ENCODE measurements at places on chromosomes 7 and 10.

- no peak for DNase-seq
These were observed 508.2 kb downstream of the ZWINT start for GRCh38 chr10:55852900-55853299.

GRCh38 chr10:123906884-123907652 is 15.5 kb upstream of the CPXM2 start:
- DNase-seq: no peak

- no peak for DNase-seq
These were observed 601.8 kb downstream of the GATA3 start for GRCh38 chr10:8656261-8656660.

- DNase-seq: no peak
These were observed 551.4 kb upstream of the MGMT start for GRCh38 chr10:128915630-128916029.

DNA sequence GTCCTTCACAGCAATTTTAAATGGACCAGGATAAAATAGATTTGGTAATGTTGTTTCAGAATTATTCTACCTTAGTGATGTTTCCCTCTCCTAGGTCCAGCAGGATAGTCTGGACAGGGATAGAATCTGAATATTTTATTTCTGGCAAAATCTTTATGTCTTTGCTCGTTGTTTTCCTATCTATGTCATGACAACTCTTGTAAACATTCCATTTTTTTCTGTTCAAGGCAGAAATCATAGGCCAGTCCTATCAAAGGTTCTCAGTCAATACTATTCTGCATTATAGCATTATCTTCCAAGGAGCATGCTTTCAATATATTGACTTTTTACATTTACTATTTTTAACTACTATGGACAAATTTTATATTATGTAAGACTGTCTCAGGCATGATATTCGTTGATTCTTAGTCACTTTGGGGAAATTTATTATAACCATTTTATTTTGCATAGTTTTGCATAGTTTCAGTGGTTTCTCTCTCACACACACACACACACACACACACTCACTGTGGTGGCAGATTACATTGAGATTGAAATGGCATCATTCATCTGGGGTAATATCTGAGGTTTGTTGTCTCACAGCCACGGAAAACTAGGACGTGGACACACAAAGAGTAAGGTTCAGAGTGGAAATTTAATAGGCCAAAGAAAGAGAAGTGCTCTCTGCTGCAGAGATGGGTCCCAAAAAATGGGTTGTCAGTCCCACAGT is 17.2 kb downstream of the TAS2R60 start:
- DNase-seq: no peak

- no peak for DNase-seq
These were observed 49.0 kb upstream of the EN2 start for GRCh38 chr7:155408651-155409586.

- no peak for DNase-seq
These were observed 82.5 kb downstream of the AHR start for GRCh38 chr7:17380736-17381662.

Data from GDM1 (cell line).